ENCODE measurements at places on chromosomes 6 and 20.

DNA sequence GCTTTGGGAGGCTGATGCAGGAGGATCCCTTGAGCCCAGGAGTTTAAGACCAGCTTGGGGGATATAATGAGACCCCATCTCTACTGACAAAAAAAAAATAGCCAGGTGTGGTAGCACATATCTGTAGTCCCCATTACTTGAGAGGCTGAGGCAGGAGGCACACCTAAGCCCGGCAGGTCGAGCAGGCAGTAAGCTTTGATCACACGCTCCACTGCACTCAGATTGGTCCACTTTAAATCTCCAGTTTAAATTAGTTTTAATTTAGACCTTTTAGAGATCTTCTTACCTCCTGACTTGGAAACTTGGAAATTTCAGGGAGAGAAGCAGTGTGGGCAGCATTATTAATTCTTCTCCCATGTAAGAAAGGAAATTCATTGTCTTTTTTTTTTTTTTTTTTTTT, 16.8 kb upstream of the PLCB4 start:
- DNase-seq, result no peak

DNA sequence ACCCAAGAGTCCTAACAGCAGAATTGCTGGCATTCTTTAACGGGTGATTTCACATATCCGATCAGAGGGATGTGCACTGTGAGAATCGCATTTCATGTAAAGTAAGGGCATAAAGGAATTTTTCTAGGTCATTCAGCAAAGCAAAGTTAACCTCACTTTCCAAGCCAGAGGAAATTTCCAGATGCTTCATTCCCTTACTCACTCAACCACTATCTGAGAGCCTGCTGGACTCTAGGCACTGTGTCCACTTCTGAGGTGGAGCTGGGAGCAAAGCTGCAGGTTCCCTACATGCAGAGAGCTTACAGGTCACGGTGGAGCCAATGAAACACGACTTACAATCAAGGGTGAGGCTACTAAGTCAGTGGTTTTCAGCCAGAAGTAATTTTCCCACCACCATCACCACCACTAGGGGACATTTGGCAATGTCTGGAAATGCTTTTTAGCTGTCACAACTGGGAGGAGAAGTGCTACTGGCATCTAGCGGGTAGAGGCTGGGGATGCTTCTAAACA, 34.5 kb upstream of the TSHZ2 start:
- DNase-seq, result no peak

- no peak for DNase-seq
These were observed 97.6 kb upstream of the STMND1 start for GRCh38 chr6:17004269-17004668.

GRCh38 chr20:31678389-31679356, 41.0 kb downstream of the COX4I2 start:
- no peak for DNase-seq

- DNase-seq, result no peak
These were observed 408.9 kb downstream of the CDKAL1 start for GRCh38 chr6:20943040-20943627.

- no peak for DNase-seq
These were observed 11.4 kb downstream of the RIPK1 start for GRCh38 chr6:3079682-3080081.

- no peak for DNase-seq
These were observed 164.0 kb downstream of the PDE7B start for GRCh38 chr6:136015531-136015930.

GRCh38 chr20:36775826-36776225, 2.3 kb upstream of the DSN1 start:
- DNase-seq, result no peak

DNA sequence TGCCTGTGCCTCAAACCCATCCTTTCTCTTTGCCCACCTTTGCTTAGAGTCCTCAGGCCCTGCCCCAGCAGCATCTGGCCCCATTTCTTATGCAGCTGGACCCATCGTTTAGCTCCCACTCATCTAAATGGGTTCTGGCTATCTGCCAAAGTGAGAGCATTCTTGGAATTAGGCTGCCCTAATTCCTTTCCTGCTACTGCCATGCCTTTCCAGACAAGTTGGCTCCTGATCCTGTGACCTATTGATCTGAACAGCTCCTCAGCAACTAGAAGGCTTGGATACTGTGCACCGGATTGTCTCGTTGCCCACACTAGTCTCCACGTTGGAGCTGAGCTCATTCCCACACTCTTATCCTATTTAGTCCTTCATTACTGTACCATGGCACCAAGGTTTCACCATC, 22.9 kb downstream of the DZANK1 start:
- DNase-seq, result no peak

GRCh38 chr20:56769921-56770600, 141.0 kb downstream of the TFAP2C start:
- DNase-seq, result no peak

- no peak for DNase-seq
These were observed 26.0 kb downstream of the TBC1D7 start for GRCh38 chr6:13302291-13302690.

GRCh38 chr6:501891-502601, 110.5 kb downstream of the IRF4 start:
- peak; percentile 66 for DNase-seq

- DNase-seq, result no peak
These were observed 142.3 kb upstream of the TENT5A start for GRCh38 chr6:81894788-81895271.

DNA sequence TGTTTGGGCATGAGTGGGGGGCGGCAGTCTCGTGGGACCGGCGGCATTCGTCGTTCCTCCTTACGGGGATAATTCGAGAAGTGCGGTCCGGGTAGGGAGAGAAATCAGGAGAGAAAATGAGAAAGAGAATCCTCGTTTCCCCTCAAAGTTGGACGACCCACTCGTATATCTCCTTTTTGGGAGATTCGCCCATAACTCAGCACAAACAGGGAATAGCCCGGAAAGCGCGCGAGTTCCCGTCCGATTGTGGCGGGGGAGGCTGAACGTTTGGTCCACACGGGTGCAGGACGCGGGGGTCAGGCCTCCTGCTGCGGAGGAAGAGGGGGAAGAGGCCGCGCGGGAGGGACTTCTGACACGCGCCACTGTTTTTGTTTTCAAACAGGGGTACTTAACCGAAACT, 42.4 kb downstream of the POPDC3 start:
- DNase-seq, result no peak

GRCh38 chr6:51843456-51844056, 243.9 kb downstream of the PKHD1 start:
- DNase-seq, result no peak

GRCh38 chr6:115891111-115891669, 169.5 kb downstream of the FRK start:
- DNase-seq, result no peak

DNA sequence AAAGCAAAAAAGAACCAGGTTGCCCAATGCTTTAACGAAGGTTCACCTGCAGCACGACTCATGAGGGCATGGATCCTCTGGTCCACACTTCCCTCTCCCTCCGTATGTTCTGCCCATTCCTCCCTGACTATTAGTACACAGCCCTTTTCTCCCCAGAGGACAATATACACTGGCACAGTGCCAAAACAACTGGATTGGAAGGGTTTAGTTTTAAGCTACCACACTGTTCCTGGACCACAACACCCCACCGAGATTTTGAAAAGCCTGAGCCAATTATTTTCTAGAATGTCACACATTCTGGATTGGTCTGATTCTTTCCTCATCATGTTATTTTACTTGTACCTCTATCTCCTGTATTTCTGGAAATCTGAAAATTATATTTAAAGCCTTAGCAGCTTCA, 2.9 kb upstream of the AKAP7 start:
- DNase-seq, result no peak
